Stimulated activated CD8-positive, alpha-beta memory T cell treated with anti-CD3 and anti-CD28 coated beads, Interleukin-4, amount 100 ng/mL, for 48 hours (primary cell): ENCODE measurements at places on chromosomes 3 and 15.

DNA sequence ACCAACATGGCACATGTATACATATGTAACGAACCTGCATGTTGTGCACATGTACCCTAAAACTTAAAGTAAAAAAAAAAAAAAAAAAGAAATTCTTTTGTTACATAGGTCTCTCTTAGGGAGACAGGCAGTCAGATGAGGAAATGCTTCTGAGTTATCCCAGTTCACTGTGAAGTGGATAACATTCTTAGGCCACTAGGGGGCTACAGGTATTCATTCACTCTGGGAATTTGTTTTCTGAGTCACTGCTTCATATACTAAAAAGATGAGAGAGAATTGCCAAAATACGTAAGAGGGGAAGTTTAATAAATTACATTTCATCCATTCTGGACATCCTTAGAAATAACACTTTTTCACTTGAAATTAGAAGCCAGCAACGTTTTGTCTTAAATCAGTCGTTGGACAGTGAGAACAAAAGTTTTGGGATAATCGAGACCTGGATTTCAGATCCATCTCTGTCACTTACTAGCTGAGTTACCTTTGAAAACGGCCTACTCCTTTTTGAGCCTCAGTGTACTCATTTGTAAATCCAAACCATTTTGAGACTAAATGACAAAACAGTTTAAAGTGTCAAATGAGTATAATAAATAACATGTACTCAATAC lies 738.4 kb upstream of the ALCAM start:
- DNase-seq: no peak

DNA sequence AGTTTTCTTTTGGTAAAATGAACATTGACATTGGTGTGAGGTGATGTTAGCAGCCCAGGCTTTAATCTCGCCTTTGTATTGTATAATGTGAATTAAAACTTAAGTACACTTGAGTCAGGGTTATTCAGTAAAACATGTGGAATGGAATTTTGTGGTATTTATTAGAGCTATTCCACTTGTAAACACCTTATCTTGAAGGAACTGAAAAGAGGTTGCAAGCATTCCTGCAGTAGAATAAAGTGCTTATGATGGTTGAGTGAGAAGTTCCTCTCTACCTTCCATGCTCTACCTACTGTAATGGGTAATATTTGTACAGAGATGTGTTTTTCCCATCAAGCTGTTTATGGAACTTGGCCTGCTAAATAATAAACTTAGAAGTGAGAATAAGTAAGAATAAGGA lies 36.1 kb downstream of the HMG20A start:
- DNase-seq: no peak

DNA sequence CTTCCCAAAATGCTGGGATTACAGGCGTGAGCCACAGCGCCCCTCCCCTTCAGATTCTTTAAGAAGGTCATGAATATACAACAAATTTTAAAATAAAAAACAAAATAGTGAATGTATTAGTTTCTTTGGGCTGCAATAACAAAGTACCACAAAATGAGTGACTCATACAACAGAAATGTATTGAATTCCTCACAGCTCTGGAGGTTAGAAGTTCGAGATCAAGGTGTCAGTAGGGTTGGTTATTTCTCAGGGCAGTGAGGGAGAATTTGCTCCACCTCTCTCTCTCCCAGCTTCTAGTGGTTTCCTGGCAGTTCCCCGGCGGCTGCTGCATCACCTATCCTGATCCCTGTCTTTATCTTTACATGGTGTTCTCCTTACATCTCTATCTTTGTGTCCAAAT lies 804.0 kb downstream of the ROBO1 start:
- DNase-seq: no peak

- DNase-seq: no peak
Measured at GRCh38 chr15:73799466-73799865, 46.3 kb upstream of the INSYN1 start.

DNA sequence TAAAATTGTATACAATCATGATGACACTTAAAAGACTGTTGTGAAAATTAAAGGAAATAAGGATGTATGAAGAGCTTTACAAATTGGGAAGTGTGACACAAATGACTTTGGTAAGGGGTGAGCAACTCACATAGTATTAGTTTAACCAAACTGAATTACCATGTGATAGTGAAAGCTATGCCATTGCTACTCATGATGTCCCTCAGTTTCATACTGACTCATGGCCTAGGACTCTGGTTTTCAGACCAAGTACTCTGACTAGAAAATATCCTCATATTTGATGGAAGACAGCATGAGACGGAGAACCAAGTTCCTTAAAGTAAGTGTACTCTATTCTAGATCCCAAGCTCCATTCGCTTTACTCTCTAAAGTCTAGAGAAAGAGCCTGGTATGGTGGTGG lies 203.2 kb upstream of the ICE2 start:
- no peak for DNase-seq
